ENCODE measurements at places on chromosomes 12 and 14. TPM values are rescaled to one million over a fixed set of nuclear protein-coding genes. Genes with fewer than 3 reads are reported as not detected.
A peak's percentile ranks its signal among the peaks of the same experiment; 100 is the strongest.

DNA sequence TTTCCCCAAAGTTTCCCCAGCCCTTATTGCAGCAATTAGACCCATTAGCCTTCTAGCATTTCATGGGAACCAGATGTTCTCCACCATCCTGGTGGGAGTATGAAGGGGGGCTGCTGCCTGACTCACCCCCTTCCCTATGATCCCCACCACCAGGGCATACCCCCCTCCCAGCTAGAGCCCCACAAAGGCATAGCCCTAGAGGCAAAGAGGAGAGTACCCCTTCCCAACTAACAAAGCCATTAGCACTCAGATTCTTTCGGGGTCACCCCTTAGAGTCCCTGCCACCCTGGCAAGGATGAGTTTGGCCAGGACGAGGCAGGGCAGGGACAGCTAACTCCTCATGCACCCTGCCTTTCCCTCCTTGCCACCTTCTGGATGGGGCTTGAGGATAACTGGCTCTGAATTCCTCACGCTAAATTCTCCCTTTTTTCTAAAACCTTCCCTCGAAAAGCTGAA, 9.2 kb downstream of the RARG start:
- DNase-seq = no peak
- H3K27me3 ChIP-seq = no peaks in the 10 kb centered on the region
- no peaks in the 10 kb centered on the region for H3K36me3 ChIP-seq
- peaks cover 6% of the 10 kb centered on the region for H3K4me1 ChIP-seq
- H3K27ac ChIP-seq = peak overlapping the region; percentile 99

- H3K4me3 ChIP-seq = no peak overlapping the region
- no peak for DNase-seq
- H3K27ac ChIP-seq = no peak overlapping the region
- H3K4me1 ChIP-seq = peaks cover 3% of the 10 kb centered on the region
- H3K27me3 ChIP-seq = no peaks in the 10 kb centered on the region
Observed at GRCh38 chr14:31957565-31957964, 119.5 kb upstream of the ARHGAP5 start.

DNA sequence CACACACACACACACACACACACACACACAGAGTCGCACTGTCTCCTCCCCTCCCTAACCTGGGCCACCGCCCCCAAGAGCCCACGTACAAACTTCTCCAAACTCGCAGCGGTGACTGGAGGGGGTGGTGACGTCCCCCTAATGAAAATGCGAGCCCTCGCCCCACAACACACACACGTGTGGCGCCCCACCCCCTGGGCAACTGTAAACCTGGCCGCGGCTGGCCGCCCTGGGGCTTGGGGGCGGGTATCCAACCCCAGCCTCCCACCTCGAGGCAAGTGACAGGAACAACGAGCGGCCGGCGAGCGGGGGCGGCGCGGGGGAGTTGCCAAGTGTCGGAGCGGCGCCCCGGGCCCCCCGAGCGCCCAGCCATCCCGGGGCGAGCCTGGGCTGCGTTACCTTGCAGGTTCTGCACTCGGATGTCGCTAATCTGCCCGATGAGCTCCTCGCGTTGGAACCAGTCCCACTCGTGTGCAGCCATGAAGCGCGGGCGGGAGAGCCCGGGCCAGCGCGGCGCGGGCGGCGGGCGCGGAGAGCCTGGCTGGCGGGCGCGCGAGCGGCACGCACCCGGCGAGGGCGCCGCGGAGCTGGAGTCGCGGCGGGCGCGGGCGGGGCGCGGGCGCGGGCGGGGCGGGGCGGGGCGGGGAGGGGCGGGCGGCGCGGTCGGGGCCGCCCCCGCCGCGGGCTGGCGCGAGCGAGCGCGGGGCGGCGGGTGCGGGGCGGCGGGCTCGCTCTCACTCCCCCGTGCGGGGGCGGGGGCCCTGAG, at the start of gene CLMN:
CLMN (minus strand) TSS at position 597 of the 766 bp plus-strand sequence; CDS start at position 481, 116 bp downstream.
- no peaks in the 10 kb centered on the region for H3K4me1 ChIP-seq
- peak within 1 kb of the TSS; percentile 88 for H3K4me3 ChIP-seq
- H3K36me3 ChIP-seq = no peaks in the 10 kb centered on the region
- DNase-seq = peak; percentile 62
- H3K27ac ChIP-seq = peak within 1 kb of the TSS; percentile 16

Gene ACOT6
- polyA plus RNA-seq = 0.10 TPM

DNA sequence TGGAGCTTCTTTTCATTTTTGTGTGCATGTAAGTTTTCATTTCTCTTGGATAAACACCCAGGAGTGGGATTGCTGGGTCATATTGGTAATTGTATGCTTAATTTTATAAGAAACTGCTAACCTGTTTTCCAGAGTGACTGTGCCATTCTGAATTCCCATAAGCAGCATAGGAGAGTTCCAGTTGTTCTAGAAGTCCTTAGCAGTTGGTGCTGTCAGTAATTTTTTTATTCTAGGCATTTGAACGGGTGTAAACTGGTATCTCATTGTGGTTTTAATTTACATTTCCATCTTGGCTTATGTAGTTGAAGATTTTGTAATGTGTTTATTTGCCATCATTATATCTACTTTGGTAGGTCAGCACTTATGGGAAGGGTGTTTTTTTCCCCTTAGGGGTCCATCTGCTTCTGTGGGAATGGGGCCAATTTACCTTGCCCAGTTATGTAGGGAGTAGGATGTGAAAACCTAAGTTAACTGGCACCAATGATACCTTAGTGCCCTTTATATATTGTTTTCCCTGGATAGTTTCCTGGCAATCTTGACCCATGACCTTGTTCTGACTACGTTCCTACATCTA, 202.9 kb downstream of the AKAP6 start:
- H3K27me3 ChIP-seq = no peaks in the 10 kb centered on the region
- H3K4me3 ChIP-seq = no peak overlapping the region
- H3K4me1 ChIP-seq = no peaks in the 10 kb centered on the region
- DNase-seq = no peak
- no peaks in the 10 kb centered on the region for H3K36me3 ChIP-seq
- H3K27ac ChIP-seq = no peak overlapping the region

- H3K4me1 ChIP-seq = peaks cover 3% of the 10 kb centered on the region
- H3K27ac ChIP-seq = no peak overlapping the region
Observed at GRCh38 chr12:104407922-104408321, 48.8 kb upstream of the CHST11 start.

- peak overlapping the region; percentile 37 for H3K4me3 ChIP-seq
- no peaks in the 10 kb centered on the region for H3K36me3 ChIP-seq
- peak; percentile 93 for DNase-seq
- H3K27me3 ChIP-seq = no peaks in the 10 kb centered on the region
Observed at GRCh38 chr12:54379398-54380201, 4.9 kb downstream of the ZNF385A start.

GRCh38 chr12:56084958-56085543, 5.1 kb downstream of the ERBB3 start:
- DNase-seq = no peak
- H3K4me3 ChIP-seq = no peak overlapping the region
- H3K27ac ChIP-seq = no peak overlapping the region
- no peaks in the 10 kb centered on the region for H3K27me3 ChIP-seq

Gene REC8
- polyA plus RNA-seq = 5.1 TPM

DNA sequence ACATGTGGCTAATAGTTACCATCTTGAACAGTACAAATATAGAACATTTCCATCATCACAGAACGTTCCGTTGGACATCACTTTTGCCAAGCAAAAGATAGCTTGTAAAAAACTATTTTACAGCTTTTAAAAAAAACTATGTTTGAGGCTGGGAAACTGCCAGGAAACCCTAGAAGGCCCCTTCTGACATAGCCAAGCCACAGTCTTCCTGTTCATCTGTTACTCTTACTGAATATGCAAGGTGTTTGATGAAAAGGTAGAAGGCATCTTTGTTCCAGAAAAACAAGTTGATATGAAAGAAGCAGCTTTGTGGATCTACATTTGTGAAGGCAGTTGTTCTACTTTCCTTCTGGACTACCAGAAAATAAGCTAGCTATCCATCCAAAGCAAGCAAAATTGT, 23.6 kb upstream of the WNK1 start:
- H3K4me3 ChIP-seq = no peak overlapping the region
- no peak for DNase-seq
- no peaks in the 10 kb centered on the region for H3K4me1 ChIP-seq
- no peak overlapping the region for H3K27ac ChIP-seq

DNA sequence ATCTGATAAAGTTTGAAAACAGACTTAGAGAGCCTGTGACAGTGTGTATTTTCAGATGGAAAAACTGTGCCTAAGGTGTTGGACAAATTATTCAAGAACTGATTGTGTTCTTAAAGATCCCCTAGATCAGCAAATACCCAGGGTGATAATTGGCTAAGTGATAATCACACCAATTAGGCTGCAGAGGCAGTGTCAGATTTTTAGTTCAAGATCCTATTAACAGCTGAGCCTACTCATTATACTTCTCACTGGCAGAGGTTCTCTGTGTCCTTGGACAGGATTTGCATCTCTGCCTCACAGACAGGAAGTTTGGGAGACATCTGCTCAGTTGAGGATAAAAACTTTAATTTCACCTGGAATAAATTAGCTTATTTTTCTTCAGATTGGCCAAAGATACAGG, 4.3 kb upstream of the FGD4 start:
- H3K4me1 ChIP-seq = peaks cover 3% of the 10 kb centered on the region
- H3K4me3 ChIP-seq = no peak overlapping the region
- no peak for DNase-seq
- no peaks in the 10 kb centered on the region for H3K36me3 ChIP-seq
- H3K27me3 ChIP-seq = no peaks in the 10 kb centered on the region

GRCh38 chr12:8822298-8822697, at the start of gene A2ML1:
Gene A2ML1, plus strand, starts transcription at chr12:8822621. Its CDS starts 31 bp downstream, at chr12:8822652.
- H3K4me3 ChIP-seq = no peak within 1 kb of the TSS
- H3K36me3 ChIP-seq = no peaks in the 10 kb centered on the region
- H3K27me3 ChIP-seq = no peaks in the 10 kb centered on the region
- H3K4me1 ChIP-seq = no peaks in the 10 kb centered on the region

- DNase-seq = no peak
- no peaks in the 10 kb centered on the region for H3K36me3 ChIP-seq
- H3K27ac ChIP-seq = peak overlapping the region; percentile 99
- H3K27me3 ChIP-seq = no peaks in the 10 kb centered on the region
- peaks cover 3% of the 10 kb centered on the region for H3K4me1 ChIP-seq
Observed at GRCh38 chr12:122421187-122421820, 1.2 kb downstream of the CLIP1 start.

GRCh38 chr12:89947437-89948270, 239.0 kb upstream of the ATP2B1 start:
- no peaks in the 10 kb centered on the region for H3K4me1 ChIP-seq
- peak overlapping the region; percentile 59 for H3K27ac ChIP-seq
- no peaks in the 10 kb centered on the region for H3K36me3 ChIP-seq

Gene IFNG-AS1
- polyA plus RNA-seq = not detected

GRCh38 chr12:52634266-52635056, 16.1 kb upstream of the KRT73 start:
- H3K4me1 ChIP-seq = no peaks in the 10 kb centered on the region
- H3K36me3 ChIP-seq = no peaks in the 10 kb centered on the region
- no peak overlapping the region for H3K27ac ChIP-seq
- H3K4me3 ChIP-seq = no peak overlapping the region

DNA sequence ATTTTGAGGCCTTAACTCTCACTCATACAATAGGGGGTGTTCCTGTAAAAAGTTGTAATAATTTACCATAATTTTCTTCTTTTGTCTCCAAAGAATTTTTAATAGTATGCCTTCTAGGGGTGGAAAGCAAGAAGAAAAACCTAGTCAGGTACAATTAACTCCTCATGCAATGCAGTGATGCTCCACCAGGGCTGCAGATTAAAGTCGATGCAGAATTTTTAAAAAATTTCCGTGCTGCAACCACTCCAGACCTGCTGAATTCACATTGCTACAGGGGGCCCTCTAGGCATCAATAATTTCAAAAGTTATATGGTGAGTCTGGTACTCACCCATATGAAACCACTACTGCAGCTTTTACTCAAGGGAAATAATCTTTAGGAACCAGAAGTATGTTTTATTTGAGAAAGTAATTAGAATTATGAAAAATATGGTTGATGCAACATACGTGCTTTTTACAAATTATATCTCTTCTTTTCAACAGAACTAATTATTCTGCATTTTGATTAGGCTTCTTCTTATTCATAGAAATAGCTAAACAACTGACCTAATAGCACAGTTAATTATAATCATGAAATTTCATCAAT, 353.2 kb downstream of the BCAT1 start:
- H3K4me3 ChIP-seq = no peak overlapping the region
- H3K4me1 ChIP-seq = no peaks in the 10 kb centered on the region
- no peaks in the 10 kb centered on the region for H3K36me3 ChIP-seq

Gene CPNE6
- 0.55 TPM for polyA plus RNA-seq

GRCh38 chr12:109464642-109465351, 12.3 kb downstream of the KCTD10 start:
- no peaks in the 10 kb centered on the region for H3K36me3 ChIP-seq
- H3K4me1 ChIP-seq = peaks cover 32% of the 10 kb centered on the region
- peak overlapping the region; percentile 71 for H3K27ac ChIP-seq
- H3K27me3 ChIP-seq = no peaks in the 10 kb centered on the region
- H3K4me3 ChIP-seq = no peak overlapping the region

GRCh38 chr12:64995816-64996215, 125.3 kb downstream of the WIF1 start:
- no peak overlapping the region for H3K27ac ChIP-seq
- H3K4me1 ChIP-seq = no peaks in the 10 kb centered on the region
- H3K4me3 ChIP-seq = no peak overlapping the region
- H3K27me3 ChIP-seq = no peaks in the 10 kb centered on the region
- H3K36me3 ChIP-seq = no peaks in the 10 kb centered on the region
- no peak for DNase-seq

DNA sequence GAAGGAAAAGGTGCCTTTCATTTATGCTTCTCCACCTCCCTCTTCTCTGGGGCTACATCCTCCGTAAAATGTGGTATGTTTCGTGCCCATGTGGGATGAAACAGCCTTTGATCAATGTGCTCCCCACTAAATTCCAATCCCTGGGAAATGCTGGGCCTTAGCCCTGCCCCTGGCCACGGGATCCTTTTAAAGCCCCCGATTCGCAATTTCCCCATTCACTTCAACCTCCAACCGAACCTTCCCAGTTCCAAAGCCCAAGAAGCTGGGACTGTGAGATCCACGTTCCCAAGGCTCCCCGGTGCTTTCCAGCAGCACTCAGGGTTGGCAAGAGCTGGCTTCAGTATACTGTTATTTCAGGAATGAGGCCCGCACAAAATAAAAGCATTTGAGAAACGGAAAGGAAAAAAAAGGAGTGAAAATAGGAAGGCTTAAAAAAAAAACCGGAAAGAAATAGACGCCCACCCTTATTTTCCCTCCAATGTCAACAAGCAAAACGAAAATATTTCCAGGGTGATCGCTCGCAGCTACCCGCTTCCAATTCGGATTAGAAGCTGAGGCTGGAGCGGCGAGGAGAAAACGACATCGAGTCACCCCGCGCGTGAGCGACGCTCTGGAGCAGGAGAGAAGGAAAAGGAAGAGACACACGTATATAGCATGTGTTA, 1.3 kb upstream of the FOXG1 start:
- H3K36me3 ChIP-seq = no peaks in the 10 kb centered on the region
- DNase-seq = no peak
- H3K27me3 ChIP-seq = no peaks in the 10 kb centered on the region
- H3K4me3 ChIP-seq = peak overlapping the region; percentile 33
- H3K27ac ChIP-seq = peak overlapping the region; percentile 62

Gene AEBP2
- polyA plus RNA-seq = 22.4 TPM

- H3K4me1 ChIP-seq = no peaks in the 10 kb centered on the region
- DNase-seq = no peak
- no peak overlapping the region for H3K27ac ChIP-seq
Observed at GRCh38 chr12:71456990-71457389, 17.4 kb downstream of the LGR5 start.

- no peaks in the 10 kb centered on the region for H3K4me1 ChIP-seq
- no peak overlapping the region for H3K27ac ChIP-seq
- H3K4me3 ChIP-seq = no peak overlapping the region
- H3K36me3 ChIP-seq = no peaks in the 10 kb centered on the region
- no peak for DNase-seq
Observed at GRCh38 chr12:133202493-133203343, 21.4 kb downstream of the ZNF268 start.

GRCh38 chr14:92585981-92586937, 72.7 kb downstream of the RIN3 start:
- no peaks in the 10 kb centered on the region for H3K27me3 ChIP-seq
- no peak overlapping the region for H3K4me3 ChIP-seq
- peaks cover 21% of the 10 kb centered on the region for H3K4me1 ChIP-seq
- DNase-seq = no peak
- H3K36me3 ChIP-seq = no peaks in the 10 kb centered on the region
